ENCODE measurements at places on chromosomes 7 and 10. TPM values are rescaled to one million over a fixed set of nuclear protein-coding genes. Genes with fewer than 3 reads are reported as not detected.

DNA sequence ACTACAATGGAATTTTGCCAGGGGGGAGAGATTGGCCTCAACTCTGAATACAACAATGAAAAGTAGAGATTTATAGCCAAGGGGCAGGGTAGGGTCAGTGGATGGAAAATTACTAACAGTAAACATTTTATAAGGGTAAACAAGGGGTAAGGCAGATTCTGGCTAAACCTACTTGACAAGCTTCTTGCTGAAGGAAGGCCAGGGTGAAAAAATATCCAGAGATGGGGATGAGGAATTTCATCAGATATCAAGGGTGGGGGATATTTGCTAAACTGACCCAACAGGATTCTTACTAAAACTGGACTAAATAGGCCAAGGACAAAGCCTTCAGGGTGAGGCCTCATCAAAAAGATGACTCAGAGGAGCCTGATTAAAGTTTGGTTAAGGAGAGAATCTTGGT lies 156.3 kb downstream of the RTKN2 start:
- no peaks in the 10 kb centered on the region for H3K36me3 ChIP-seq
- H3K4me1 ChIP-seq, result no peaks in the 10 kb centered on the region
- no peak overlapping the region for H3K4me3 ChIP-seq

- H3K27ac ChIP-seq, result no peak overlapping the region
- DNase-seq, result no peak
- H3K4me3 ChIP-seq, result no peak overlapping the region
- no peaks in the 10 kb centered on the region for H3K4me1 ChIP-seq
- no peaks in the 10 kb centered on the region for H3K36me3 ChIP-seq
Observed at GRCh38 chr10:99565166-99565565, 32.4 kb downstream of the NKX2-3 start.

- H3K4me3 ChIP-seq, result no peak overlapping the region
- no peaks in the 10 kb centered on the region for H3K4me1 ChIP-seq
- H3K27me3 ChIP-seq, result no peaks in the 10 kb centered on the region
- H3K36me3 ChIP-seq, result no peaks in the 10 kb centered on the region
- peak; percentile 46 for DNase-seq
Observed at GRCh38 chr7:33334349-33334748, 205.0 kb downstream of the BBS9 start.

GRCh38 chr10:120979435-120980278 lies 128.5 kb downstream of the WDR11 start:
- peak; percentile 56 for DNase-seq
- H3K36me3 ChIP-seq, result no peaks in the 10 kb centered on the region
- peaks cover 19% of the 10 kb centered on the region for H3K4me1 ChIP-seq
- peaks cover 19% of the 10 kb centered on the region for H3K27me3 ChIP-seq
- no peak overlapping the region for H3K27ac ChIP-seq

The COL28A1 gene
- 0.70 TPM for polyA plus RNA-seq

DNA sequence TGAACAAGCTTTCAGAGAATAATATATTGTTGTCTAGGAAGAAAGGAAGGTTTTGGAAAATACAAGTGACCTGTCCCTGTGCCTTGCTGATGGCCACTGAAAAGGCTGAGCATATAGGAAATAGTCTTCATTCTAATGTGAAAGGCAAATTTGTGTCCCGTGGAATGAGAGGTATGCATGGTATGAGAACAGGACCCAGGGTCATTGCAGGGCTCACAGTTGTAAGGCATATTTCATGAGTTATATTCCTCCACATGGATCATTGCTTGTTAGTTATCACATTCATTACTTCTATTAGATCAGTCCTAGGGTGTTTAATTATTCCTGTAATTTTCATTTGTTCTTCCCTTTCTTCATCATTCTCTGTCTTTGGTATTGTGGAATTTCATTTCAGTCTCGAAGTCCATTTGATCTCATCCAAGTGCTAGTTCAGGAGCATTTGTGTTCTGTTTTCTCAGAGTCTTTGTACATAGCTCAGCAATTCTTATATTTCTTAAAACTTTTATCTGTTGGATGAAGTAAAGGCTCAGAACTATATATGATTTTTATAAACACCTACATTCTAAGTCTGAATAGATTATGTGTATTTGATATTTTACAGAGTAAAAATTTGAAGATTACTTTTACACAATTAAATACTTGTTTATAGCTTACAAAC lies 39.4 kb upstream of the ARHGAP21 start:
- DNase-seq, result peak; percentile 64
- no peaks in the 10 kb centered on the region for H3K27me3 ChIP-seq
- H3K4me3 ChIP-seq, result no peak overlapping the region
- peak overlapping the region; percentile 65 for H3K27ac ChIP-seq
- H3K36me3 ChIP-seq, result no peaks in the 10 kb centered on the region

The STOX1 gene
- polyA plus RNA-seq, result 6.7 TPM

The SPOCK2 gene
- polyA plus RNA-seq, result 3.9 TPM

- peaks cover 13% of the 10 kb centered on the region for H3K4me1 ChIP-seq
- peaks cover 2% of the 10 kb centered on the region for H3K36me3 ChIP-seq
- no peak overlapping the region for H3K27ac ChIP-seq
- no peaks in the 10 kb centered on the region for H3K27me3 ChIP-seq
- DNase-seq, result no peak
Observed at GRCh38 chr7:129750091-129750490, 138.6 kb downstream of the NRF1 start.

The ITGA8 gene
- polyA plus RNA-seq, result 1.9 TPM

All from cardiac muscle cell (in vitro differentiated cells and primary cell).